Epithelial cell of umbilical artery (primary cell): ENCODE measurements at places on chromosomes 4 and X. TPM values are rescaled to one million over a fixed set of nuclear protein-coding genes. Genes with fewer than 3 reads are reported as not detected.

GIMD1 gene
- not detected in 2 replicates for total RNA-seq

FAM184B gene
- total RNA-seq: not detected in 2 replicates

CXCL11 gene
- 1.9 and 12.0 TPM in 2 replicates for total RNA-seq

PRDM5 gene
- total RNA-seq: 4.5 and 7.1 TPM in 2 replicates

POF1B gene
- not detected in 2 replicates for total RNA-seq

TLL1 gene
- 5.9 and 10.1 TPM in 2 replicates for total RNA-seq

SULT1B1 gene
- total RNA-seq: 57.5 and 59.4 TPM in 2 replicates

TLR6 gene
- total RNA-seq: 0.65 and 0.76 TPM in 2 replicates

RAB9A gene
- total RNA-seq: 20.8 and 23.3 TPM in 2 replicates

S100G gene
- total RNA-seq: not detected in 2 replicates

GUCY1A1 gene
- total RNA-seq: 20.1 and 21.4 TPM in 2 replicates

PPP1R2C gene
- not detected in 2 replicates for total RNA-seq

NUDT10 gene
- total RNA-seq: 0.46 and 1.6 TPM in 2 replicates

ALPK1 gene
- total RNA-seq: 7.5 and 10.6 TPM in 2 replicates

TBX22 gene
- total RNA-seq: not detected in 2 replicates

GLOD5 gene
- not detected in 2 replicates for total RNA-seq

CXXC4 gene
- total RNA-seq: 0.32 TPM in 1 of 2 replicates, not detected in the other

ACSL1 gene
- total RNA-seq: 16.6 and 18.2 TPM in 2 replicates
